ENCODE measurements at places on chromosomes 11 and 22.

DNA sequence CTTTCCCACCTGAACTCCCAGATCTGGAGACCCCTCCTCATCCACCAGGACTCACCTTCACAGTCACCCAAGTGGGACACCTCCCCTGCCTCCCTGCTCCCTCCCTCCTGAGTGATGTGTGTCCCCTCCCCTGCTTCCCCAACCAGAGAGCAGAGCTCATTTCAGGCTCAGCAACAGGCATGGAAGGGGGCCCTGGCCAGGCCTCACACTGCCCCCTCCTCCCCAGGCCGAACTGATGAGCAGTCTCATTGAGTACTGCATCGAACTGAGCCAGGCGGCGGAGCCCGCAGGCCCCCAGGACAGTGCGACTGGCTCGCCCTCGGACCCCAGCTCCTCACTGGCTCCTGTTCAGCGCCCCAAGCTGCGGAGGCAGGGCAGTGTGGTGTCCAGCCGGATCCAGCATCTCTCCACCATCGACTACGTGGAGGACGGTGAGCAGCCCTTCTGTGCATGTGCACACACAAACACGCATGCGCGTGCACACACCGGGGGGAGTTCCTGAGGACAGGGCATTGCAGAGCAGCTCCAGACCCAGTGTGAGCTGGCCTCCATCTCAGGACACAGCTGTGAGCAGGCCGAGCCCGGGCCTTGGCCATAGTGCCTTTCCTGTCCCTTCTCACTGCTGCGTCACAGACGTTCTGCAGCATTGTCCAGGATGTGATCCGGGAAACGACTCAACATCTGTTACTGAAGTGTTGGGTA is 17.8 kb upstream of the NEAT1 start:
- no peak for DNase-seq

GRCh38 chr11:117070016-117070415 is 28.2 kb downstream of the SIK3 start:
- DNase-seq, result no peak

GRCh38 chr22:22552630-22553029 is 6.4 kb downstream of the PRAME start:
- DNase-seq, result no peak

- no peak for DNase-seq
These were observed 907 bp downstream of the SERPINH1 start for GRCh38 chr11:75562836-75563484.

- no peak for DNase-seq
These were observed 330.0 kb downstream of the DDX10 start for GRCh38 chr11:108994887-108995286.

DNA sequence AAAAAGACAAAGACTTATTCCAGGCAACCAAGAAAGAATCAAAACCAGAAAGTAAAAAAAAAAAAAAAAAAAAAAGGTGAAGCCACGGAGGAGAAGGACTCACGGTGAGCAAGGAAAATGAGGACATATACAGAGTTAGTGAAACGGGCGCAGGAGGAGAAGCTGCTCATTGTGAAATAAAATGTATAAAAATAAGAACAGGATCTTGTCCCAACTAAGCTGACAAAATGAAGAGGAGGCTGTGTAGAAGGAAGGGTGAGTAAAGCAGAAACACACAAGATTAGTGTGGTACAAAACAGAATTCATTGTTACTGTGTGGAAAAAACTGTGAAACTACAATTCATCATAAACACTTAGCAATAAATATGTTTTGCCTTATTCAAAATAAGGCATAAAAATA is 7.6 kb downstream of the IL17REL start:
- no peak for DNase-seq

DNA sequence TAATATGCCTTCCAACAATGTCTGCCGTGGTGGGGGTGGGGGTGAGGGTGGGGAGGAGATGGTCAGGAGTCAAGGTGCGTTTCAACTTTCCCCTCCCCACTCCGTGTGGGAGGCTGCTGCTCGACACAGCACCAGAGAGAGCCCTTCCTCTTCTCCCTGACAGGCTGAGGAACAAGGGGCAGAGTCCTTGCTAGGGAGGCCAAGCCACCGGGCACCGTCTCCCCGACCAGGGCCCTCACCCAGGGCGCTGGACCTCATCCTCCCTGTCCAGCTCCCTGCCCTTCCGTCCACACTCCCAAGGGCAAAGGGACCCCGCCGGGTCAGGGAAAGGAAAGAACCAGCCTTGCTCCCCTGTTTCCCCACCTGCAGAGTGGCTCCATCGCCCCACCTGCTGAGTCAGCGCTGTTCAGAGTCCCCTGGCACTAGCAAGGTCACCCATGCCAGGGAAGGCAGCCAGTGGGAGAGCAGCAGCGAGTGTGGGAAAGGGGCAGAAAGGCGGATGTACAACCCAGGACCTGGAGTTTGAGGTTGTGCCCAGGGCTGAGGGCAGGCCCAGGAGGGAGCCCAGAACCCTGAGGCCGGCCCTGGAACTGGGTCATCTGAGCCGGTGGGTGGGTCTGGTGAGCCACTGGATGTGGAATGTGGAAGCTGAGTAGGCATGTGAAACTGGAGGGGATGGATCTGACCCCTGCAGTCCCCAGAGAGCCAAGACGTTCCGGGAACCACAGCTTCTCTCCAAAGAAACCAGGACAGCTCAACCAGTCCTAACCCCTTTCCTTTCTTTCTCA is 47.2 kb downstream of the BUD13 start:
- no peak for DNase-seq

DNA sequence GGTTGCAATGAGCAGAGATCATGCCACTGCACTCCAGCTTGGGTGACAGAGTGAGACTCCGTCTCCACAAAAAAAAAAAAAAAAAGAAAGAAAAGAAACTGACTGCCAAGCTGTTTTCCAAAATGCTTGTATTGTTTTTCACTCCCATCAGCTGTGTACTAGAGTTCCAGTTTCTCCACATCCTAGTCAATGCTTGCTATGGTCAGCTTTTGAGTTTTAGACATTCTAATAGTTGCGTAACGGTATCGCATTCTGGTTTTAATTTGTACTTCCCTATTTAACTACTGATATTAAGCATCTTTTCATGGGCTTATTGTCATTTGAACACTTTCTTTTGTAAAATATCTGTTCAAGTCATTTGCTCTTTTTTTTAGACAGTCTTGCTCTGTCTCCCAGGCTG is 55.7 kb downstream of the TSPAN18 start:
- no peak for DNase-seq

DNA sequence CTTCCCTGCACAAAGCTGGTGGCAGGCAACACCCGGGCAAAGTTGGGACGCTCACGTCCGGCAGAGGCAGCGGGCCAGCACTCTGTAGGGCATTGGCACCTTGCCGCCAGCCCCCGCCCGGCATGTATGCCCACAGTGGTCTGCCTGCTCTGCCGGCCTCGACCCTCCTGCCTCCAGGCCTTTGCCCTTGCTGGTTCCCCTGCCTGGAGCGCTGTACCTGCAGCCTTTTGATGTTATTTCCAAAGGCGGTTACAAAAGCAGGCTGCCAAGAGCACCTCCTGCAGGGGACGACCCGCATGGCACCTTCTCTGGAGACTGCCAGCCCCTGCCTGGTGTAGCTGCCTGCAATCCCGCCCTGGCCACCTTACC is 56.5 kb upstream of the SHISAL1 start:
- no peak for DNase-seq

DNA sequence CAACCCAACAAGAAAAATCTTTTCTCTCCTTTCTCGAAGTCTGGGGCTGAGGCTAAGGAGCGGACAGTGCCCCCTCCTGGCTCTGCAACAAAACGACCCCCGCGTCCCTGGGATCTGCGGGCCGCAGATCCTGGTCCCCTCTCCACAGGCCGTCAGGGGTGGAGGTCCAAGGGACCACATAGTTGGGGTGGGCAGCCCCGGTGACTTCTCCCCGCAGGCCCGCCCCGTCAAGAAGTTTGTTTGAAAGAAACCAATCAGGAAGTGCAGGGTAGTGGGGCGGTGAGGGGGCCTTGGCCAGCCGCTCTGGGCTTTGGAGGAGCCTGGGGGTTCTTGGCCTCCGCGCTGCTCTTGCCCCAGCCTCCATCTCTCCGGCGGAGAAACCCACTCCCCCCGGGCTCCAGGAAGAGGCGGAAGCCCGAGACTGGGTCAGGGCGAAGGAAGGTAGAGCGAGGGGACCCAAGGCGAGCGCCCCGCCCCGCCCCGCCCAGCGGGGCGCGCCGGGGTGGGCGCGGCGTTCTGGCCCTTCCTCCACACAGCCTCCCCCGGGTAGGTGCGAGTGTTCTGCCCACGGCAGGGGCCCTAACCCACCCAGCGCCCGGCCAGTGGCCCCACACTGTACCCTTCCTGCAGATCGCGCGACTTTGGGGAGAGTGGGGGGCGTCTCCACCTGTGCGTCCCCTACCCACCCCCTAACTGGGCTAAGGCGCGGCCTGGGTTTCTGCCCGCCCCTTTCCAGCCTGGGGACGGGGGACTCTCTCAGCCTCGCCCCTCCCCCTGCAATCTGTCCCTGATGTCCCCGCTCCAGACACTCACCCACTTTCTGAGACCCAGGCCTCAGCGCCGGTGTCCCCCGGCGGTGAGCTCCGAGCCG is 1.3 kb downstream of the TP53I11 start:
- no peak for DNase-seq

DNA sequence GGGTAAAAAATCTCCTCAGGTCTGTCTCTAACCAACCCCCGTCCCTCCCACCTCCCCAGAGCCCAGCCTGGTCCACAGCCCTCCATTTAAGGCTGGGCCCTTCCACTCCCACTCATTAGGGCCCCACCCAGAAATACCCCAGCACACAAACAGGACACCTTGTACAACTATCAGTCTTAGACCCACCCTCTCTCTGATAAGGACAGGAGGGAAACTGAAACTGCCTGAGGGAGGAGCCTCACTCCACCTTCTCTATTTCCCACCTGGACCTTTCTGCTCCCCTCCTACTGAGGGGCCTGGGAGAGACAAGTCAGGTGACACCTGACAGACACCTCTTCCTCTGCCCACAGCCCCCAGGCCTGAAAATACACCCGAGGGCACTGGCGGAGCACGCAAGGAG is 90.2 kb downstream of the PLEKHA7 start:
- no peak for DNase-seq

DNA sequence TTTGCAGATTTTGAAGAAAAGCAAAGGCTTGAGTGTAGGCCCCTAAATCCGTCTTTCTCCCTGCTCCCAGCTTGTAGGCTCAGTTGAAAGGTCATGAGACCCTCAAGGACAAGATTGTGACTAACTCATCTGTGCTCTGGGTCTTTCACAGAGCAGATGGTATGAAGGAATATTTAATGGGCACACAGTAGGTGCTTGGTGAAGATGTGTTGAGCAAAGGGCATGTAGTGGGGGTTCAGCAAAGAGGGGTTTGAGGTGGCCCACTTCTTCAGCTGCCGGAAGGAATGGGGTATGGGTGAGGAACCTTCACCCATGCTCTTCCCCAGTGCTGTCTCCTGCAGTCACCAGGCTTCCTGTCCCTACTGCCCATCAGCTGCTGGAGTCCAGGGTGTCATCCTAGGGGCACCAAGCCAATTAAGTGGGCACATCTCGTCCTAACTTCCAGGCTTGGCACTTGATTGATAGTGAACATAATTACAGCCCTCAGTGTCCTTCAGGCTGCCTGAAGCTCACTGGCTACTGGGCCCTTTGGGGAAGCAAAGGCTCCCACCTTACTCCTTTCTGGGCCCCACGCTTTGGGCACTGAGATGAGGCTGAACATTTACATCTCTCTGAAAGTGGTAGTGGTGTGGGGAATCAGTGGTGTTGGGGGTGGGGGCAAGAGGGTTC is 15.0 kb downstream of the DGAT2 start:
- DNase-seq, result no peak

DNA sequence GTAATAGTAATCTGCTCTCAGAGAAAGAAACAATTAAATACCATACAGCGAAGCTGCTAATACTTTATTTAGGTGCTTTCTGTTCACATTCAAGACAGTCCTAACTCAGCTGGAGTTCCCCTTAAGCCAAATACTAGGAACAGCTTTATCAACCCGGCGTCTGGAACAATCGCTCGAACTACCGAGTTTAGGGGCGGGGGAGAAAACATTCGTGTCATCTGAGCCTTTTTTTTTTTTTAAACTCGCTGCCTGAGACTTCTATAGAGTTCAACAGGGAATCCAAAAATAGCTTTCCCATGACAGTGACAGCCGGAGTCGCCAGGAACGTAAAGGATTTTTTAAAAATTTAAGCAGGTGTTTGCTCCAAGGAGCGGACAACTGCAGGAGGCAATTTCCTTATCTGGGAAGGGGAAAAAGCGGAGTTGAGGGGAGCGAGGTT is 852 bp downstream of the TRAF6 start:
- DNase-seq, result no peak

DNA sequence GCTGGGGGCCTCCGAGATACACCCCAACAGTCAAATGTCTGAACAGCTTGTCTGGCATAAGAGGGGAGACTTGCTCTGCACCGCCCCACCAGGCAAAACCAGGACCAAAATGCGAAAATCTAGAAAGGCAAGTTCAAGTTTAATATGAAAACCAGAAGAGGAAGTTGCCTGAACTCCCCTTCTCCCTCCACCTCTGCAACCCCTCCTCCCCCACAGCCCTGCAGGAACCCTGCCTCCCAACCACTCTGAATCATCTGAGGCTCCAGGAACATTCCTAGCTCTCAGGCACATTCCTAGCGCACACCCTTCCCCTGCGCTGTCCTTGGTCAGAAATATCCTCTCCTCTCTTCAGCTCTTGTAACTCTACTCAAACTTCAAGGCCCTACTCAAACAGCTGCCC is 36.7 kb downstream of the ISX start:
- DNase-seq, result no peak

DNA sequence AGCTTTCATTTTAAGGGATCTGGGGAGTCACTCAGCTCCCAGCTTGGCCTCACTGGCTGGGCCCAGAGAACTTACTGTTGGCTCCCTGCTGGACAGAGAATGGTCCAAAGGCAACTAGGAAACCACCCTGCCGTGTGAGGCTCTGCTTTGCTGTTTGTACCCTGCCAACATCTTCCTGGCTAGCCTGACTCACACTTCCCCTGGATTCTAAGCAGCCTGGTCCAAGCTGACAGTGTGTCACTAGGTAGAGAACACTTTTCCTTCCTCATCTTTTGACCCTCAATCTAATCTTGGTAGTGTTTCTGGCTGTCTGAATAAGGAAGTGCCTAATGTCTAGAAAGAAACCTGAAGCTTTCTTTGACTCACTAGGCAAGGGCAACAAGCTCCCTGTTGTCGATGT is 76.7 kb downstream of the FAR1 start:
- DNase-seq, result no peak

GRCh38 chr22:48309836-48310235 is 1517.8 kb downstream of the BRD1 start:
- no peak for DNase-seq

- no peak for DNase-seq
These were observed 5.8 kb downstream of the TECTA start for GRCh38 chr11:121106812-121107211.

DNA sequence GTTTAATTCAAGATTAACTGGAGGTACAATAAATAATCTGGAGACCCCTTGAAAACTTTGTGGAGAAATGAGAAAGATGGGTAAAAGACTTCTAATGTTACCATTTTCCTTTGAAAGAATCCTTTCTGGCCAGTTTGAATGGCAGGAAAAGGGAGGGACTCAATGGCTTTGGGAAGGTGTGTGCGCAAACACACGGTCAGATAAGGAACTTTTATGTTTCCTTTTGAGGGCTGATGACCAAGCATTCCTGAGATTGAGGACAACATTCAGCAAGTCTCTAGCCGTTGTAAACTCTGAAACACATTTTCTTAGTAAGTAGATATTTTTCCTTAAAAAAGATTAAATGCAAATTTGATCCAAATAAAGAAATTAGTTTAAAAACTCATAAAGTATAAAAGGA is 909.7 kb upstream of the TENM4 start:
- no peak for DNase-seq
